ENCODE measurements at places on chromosomes 4 and X. TPM values are rescaled to one million over a fixed set of nuclear protein-coding genes. Genes with fewer than 3 reads are reported as not detected.

PRRG3 gene
- 0.15 TPM for polyA plus RNA-seq

CYP2U1 gene
- 1.1 TPM for polyA plus RNA-seq

COQ2 gene
- polyA plus RNA-seq: 2.9 TPM

MAGED4 gene
- polyA plus RNA-seq: 4.1 TPM

PAGE5 gene
- not detected for polyA plus RNA-seq

DNA sequence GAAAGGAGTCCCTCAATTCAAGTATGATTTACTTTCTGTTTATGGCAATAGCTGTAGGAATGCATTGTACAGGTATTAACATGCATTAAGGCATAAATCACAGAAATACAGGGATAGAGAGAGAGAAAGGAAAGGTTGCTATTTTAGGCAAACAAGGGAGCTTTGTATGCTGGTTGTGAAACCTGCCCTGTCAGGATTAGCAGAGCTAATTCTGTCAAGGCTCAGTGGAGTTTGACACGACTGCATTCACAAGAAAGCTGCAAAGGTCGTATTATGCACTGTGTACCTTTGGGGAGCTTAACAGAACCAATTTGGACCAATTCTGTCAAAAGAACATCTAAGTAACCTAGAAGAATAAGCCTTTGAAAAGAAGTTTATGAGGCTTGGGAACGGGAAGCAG is 239.3 kb downstream of the GRIA2 start:
- H3K27ac ChIP-seq: no peak overlapping the region
- H3K36me3 ChIP-seq: no peaks in the 10 kb centered on the region
- DNase-seq: no peak
- no peaks in the 10 kb centered on the region for H3K27me3 ChIP-seq
- H3K4me1 ChIP-seq: no peaks in the 10 kb centered on the region

GRCh38 chr4:139628184-139629012 is 37.2 kb upstream of the MGST2 start:
- no peak overlapping the region for H3K4me3 ChIP-seq
- H3K27ac ChIP-seq: no peak overlapping the region
- DNase-seq: peak; percentile 70
- H3K36me3 ChIP-seq: no peaks in the 10 kb centered on the region
- H3K4me1 ChIP-seq: peaks cover 7% of the 10 kb centered on the region

DNA sequence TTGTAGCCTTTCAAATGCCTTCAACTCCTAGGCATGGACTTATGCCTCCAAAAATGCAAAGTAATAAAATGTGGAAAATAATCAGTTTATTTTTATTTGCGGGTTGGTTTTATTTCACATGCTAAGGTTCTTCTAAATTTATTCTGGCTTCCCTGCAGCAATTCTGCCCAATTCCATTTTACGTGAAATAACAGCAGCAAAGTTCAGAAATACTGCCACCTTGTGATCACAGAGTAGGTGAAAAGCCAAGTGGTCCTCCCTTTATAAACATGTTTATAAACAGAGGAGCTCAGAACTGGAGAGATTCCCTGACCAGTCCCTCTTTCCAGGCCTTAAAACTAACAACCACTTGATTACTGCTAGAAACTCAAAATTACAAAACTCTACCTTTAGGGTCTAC is 14.7 kb upstream of the DCHS2 start:
- H3K4me3 ChIP-seq: no peak overlapping the region
- H3K27ac ChIP-seq: no peak overlapping the region
- no peak for DNase-seq
- H3K4me1 ChIP-seq: no peaks in the 10 kb centered on the region

All from stomach (tissue), 19 donors.